ENCODE measurements at places on chromosomes 7 and 10.

DNA sequence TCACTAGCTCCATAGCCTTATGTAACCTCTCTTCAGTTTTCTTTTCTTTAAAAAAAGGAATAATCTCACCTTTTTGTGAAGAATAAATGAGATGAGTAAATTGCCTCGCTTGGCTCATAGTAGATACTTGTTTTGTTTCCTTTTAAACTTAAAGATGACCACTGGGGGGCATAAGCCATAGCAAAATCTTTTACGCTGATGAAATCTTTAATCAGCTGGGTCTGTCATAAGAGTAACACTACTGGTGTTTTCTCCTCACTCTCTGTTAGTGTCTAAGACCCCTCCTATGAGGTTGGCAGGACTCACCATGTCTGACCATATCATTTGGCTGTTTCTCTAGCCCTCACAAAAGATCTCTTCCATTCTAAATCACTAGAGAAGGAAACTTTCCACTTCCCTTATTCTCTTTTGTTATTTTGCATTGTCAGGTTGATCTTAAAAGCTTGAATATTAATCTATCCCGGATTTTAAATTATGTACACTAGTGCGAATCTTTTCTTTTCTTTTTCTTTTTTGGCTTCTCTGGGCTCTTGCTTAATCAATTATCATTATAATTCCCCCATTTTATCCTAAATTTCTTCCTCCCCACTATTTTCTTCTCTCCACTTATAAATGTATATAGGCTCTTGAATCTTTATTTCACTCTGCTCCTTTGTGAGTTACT is 12.5 kb downstream of the STAG3 start:
- DNase-seq = peak; percentile 18

GRCh38 chr10:98261436-98262277 is 6.3 kb downstream of the LOXL4 start:
- no peak for DNase-seq

DNA sequence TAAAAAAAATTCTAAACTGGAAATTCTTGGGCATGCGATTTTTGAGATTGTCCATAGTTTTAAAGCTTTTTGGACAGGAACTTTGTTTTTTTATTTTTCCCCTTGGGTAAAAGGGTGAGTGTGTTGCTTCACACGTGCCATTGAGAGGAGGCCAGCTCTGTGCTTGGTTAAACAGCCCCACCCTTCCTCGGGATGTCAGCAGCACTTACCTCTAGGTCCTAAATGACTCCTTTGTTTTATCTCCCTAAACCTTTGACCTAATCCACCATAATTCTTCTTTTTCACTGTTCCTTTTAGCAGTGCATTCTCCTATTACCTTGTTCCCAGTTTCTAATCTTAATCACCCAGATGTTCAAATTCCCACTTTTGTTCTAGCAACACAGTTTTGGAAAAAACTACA is 83.5 kb downstream of the SEMA3D start:
- DNase-seq = no peak

- DNase-seq = no peak
Measured at GRCh38 chr7:86592185-86592584, 51.5 kb upstream of the GRM3 start.

GRCh38 chr10:61990761-61991135 is 89.2 kb downstream of the ARID5B start:
- peak; percentile 18 for DNase-seq

- DNase-seq = no peak
Measured at GRCh38 chr7:133674079-133674763, 421.3 kb downstream of the EXOC4 start.

DNA sequence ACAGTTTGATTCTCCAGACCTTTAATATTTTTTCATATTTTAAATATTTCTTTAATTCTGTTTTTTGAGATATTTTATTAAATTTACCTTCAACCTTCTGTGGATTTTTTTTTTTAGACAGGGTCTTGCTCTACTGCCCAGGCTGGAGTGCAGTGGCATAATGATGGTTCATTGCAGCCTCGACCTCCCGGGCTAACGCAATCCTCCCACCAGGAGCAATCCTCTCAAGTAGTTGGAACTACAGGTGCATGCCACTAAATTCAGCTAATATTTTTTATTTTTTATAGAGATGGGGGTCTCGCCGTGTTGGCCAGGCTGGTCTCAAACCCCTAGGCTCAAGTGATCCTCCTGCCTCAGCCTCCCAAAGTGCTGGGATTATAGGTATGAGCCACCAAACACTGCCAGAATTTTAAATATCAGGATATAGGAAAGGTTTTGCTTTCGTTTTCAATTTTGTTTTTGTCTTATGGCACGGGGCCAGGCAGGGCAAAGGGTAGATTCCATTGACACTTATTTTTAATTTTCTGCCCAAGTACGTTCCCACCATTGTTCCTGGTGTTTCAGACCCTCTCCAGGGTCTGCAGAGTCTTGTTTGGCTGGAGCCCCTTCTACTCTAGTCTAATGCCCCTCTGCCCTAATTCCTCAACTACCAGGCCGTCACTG is 1.2 kb downstream of the TACC2 start:
- no peak for DNase-seq

- no peak for DNase-seq
Measured at GRCh38 chr7:43876976-43877745, 7.8 kb upstream of the MRPS24 start.
